ENCODE measurements at places on chromosomes 6 and 20.

DNA sequence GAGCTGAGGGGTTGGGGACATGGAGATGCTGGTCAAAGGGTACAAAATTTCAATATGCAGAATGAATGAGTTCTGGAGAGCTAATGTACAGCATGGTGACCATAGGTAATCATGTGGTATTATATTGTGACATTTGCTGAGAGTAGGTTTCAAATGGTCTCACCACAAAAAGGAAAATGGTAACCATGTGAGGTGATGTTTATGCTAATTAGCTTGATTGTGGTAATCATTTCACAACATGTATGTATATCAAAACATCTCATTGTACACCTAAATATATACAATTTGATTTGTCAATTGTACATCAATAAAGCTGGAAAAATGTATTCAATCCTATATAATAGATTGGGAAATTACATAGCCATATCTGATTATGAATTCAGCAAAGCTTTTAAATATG lies 29.5 kb upstream of the TMEM14A start:
- no peak for ATAC-seq

- no peak for ATAC-seq
Observed at GRCh38 chr20:60249436-60249835, 291.2 kb downstream of the CDH26 start.

DNA sequence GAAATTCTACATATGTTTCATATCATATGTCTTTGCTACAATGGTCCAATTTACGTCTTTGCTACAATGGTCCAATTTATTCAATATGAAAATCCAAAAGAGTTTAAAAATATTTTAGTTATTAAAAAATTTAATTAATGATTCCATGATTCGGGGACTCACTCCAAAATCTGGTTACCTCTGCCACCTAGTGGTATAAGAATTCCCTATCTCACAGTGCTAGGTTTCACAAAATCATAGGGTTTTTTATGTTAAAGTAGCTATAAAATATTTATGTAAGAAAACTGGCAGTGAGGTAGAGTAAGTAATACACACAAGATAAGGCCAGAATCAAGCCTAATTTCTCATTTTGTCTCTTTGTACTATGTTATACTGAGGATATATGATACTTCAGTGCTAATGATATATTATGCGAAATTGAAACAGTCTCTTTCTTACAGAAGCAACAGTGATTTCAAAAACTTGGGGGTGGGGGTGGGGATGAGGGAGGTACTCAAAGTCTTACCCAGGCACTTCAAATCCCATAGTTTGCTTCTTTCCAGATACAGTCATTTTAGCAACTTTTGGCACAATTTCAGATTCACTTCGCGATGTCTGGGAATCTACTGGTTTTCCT lies 52.3 kb downstream of the HBS1L start:
- ATAC-seq, result peak; percentile 18

- no peak for ATAC-seq
Observed at GRCh38 chr6:116483616-116484015, 22.4 kb downstream of the CALHM6 start.

- ATAC-seq, result no peak
Observed at GRCh38 chr20:34859367-34859766, 13.3 kb downstream of the GGT7 start.

- ATAC-seq, result no peak
Observed at GRCh38 chr6:88565409-88565811, 398.0 kb downstream of the RNGTT start.

DNA sequence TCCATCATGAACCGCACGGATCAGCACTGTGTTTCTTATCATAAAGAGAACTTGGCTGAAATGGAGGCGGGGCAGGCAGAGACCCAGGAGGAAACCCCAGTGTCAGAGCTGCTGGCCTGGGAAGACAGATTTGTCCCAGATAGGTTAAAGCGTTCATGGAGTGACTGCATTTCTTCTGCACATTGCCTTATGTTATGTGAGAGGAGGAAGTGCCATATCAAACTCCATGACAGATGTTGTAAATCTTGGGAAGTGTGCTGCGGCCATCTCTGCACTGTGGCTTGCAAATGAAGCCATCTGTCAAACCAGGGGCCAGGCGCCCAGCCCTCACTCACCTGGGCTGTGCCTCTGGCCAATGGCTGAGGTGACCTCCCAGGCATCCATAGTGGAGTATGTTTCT lies 163.0 kb downstream of the SLC24A3 start:
- no peak for ATAC-seq

GRCh38 chr6:73579851-73580246 lies 59.0 kb upstream of the EEF1A1 start:
- ATAC-seq, result peak; percentile 11

DNA sequence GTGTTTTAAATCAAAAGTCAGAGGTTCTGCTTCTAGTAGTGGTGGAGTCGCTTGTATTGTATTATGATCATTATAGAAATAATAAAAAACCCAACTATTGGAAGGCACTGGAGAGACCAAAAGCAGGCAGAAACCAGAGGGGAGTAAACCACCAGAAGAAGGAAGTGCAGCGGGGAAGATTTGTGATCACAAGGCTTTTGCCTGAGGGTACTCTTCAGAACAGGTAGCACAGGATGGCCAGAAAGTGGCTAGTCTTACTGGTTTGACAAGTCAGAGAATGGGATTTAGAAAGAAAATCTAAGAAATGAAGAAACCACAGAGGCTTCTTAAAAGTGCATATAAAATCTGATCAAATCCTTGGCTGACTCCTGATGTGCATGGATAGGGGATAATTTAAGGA lies 24.0 kb downstream of the MAPK13 start:
- ATAC-seq, result no peak

- ATAC-seq, result no peak
Observed at GRCh38 chr20:4780245-4780644, 58.5 kb downstream of the PRND start.

DNA sequence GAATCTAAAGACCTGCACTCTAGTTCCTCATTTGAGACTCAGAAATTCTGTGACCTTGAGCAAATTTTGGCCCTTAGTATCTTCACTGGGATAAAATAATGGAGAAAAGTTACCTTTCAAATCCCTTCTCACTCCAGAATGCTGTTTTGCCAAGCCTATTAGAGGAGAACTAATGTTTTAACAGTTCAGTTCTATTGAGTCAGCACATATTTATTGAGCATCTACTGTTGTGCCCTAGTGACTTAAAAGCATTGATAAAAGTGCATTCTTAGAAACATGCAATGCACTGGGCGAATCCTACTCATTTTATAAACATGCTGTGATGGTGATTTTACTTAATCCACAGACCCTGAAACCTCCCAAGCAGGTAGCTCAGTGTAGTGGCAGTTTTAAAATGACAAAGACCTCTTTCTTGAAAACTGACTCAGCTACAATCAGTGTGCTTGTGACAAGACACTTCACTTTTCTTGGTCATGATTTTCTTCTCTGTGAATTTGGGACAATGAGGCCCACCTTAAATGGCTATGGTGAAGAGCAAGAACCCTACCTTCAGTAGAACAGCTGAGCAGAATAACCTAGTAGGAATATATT lies 312.0 kb downstream of the ALDH8A1 start:
- no peak for ATAC-seq

GRCh38 chr20:23564927-23565326 lies 3.4 kb downstream of the CST9L start:
- ATAC-seq, result no peak

DNA sequence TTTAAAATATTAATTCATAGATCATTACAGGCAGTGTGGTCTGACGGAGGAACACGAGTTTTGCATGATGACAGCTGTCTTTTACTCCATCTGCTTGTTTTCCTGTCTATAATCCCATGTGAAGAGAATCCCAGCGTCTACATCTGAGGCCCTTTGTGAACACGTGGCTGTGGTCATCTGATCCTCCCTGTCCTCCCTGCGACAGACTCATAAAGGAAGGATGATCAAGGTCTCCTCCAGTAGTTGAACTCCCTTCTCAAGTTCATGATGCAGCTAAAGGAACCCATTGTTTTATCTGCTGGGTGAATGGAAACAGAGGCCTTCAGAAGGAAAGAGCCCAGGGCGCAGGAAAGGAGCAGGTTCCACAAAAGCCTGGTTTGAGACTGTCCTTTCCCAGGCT lies 435.8 kb upstream of the JARID2 start:
- no peak for ATAC-seq

GRCh38 chr6:142443532-142443931 lies 141.7 kb downstream of the ADGRG6 start:
- ATAC-seq, result no peak

DNA sequence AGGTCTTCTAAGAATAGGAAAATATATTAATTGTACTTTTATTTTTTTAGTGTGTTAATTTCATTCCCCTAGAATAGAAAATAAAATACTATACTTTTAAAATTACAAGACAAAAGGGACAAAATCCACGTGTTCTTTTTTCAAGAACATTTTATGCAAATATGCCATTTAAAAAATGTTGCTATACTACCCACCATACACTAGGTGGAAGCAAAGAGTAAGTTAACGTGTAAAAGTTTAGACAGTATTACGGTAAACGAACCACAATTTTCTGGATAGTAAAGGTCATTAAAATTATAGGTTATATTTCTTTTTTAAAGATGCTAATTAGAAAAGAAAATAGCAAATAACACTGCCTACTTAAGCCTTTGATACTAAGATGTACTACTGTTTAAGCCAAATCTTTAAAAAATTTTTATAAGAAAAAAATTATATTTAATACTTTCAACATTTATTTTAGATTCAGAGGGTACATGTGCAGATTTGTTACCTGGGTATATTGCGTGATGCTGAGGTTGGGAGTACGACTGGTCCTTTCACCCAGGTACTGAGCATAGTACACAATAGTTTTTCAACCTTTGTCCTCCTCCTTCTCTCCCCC lies 287.6 kb downstream of the PHF3 start:
- ATAC-seq, result peak; percentile 27

DNA sequence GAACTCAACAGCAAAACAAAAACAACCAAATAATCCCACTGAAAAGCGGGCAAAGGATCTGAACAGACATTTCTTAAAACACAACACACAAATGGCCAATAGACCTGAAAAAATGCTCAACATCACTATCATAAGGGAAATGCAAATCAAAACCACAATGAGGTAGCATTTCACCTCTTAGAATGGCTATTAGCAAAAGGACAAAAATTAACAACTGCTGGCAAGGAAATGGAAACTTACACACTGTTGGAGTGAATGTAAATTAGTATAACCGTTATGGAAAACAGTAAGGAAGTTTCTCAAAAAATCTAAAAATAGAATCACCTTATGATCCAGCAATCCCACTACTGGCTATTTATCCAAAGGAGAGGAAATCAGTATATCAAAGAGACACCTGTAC lies 20.9 kb downstream of the FAM8A1 start:
- no peak for ATAC-seq

- ATAC-seq, result no peak
Observed at GRCh38 chr6:57262901-57263694, 41.0 kb upstream of the RAB23 start.

DNA sequence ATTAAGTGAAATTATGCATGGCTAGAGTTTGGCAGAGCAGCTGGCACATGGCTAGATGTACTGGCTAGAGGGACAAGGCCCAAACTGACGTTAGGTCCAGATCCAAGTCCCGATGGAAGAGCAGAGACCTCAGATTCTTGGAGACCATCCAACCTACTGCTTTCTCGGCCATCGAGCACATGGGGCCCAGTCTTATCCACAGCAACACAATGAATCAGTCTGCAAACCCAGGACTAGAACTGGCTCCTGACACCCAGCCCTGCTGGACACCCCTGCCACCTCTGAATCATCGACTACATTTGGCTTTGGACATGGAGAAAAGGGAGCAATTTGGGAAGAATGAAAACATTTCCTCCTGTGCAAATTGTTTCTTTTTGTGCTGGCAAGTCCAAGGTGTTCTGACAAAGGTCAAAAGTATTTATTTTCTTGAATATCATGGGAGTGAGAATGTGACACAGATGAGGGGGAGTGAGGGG lies 23.9 kb upstream of the YWHAB start:
- ATAC-seq, result no peak

- ATAC-seq, result no peak
Observed at GRCh38 chr6:32170294-32170693, 5.6 kb downstream of the AGPAT1 start.

- no peak for ATAC-seq
Observed at GRCh38 chr20:13991311-13991710, 897 bp upstream of the SEL1L2 start.

GRCh38 chr6:6230286-6230685 lies 90.2 kb downstream of the F13A1 start:
- no peak for ATAC-seq

- ATAC-seq, result no peak
Observed at GRCh38 chr6:63634630-63635029, 972 bp upstream of the PHF3 start.

DNA sequence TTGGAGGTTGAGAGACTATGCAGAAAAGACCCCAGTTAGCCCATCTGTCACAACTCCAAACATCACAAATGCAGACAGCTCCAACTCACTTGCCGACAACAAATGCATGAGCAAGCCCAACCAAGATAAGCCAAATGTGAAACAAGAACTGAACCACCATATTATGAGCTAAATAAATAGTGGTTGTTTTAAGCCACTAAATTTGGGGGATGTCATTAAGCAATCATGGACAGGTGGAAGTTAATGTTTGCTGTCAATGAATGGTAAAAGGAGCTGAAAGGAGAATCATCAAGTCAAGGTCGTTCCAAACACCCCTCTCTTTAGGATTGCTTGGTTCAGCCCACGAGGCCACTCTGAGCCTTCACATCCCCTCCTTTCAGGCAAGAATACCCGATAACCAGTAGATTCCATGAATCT lies 71.2 kb upstream of the PLCB4 start:
- no peak for ATAC-seq

All from activated CD4-positive, CD25-positive, alpha-beta regulatory T cell treated with anti-CD3 and anti-CD28 coated beads, Interleukin-2, amount 50 U/mL, for 24 hours (primary cell).